Right kidney (tissue), 9 donors: ENCODE measurements at places on chromosomes 12 and 14.

GRCh38 chr12:6212086-6212485 lies 11.9 kb downstream of the CD9 start:
- no peak for DNase-seq

DNA sequence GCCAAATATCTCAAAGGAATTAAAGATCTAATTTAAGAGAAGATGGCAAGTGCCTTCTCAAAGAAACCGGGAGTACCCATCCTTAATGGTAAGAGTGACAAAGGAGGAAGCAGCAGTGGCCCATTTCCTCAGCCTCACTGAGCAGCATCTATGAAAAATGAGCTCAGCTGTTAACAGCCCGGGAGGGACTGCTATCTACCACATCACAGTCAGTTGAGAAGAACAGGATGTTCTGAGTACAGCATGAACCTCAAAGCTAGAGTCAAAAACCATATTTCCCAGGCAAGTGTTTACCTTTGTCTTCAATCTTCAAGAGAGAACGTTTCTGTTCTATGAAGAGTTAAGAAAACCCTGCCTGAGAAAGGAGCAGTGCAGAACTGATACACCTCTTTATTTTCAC lies 115.0 kb downstream of the BTG1 start:
- DNase-seq: no peak

- DNase-seq: no peak
Observed at GRCh38 chr12:108846290-108846701, 11.1 kb downstream of the SSH1 start.

GRCh38 chr12:81627336-81628189 lies 131.6 kb downstream of the PPFIA2 start:
- DNase-seq: no peak

DNA sequence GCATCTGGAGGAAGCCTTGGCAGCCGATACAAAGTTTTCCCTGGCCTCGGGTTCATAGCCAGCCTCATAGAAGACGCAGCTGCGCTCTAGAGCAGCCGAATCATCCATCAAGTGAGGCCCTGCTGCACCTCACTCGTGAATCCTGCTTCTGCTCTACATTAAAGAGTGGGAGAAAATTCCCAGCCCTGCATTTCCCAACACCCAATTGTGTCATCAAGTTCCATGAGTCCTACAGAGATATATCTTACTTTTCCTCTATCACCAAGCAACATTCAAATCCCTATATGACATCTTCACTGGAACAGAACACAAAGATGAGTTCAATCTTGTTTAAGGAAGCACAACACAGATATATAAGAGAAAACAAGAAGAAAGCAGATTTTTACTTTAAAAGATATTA lies 139.3 kb downstream of the TTC7B start:
- DNase-seq: no peak

DNA sequence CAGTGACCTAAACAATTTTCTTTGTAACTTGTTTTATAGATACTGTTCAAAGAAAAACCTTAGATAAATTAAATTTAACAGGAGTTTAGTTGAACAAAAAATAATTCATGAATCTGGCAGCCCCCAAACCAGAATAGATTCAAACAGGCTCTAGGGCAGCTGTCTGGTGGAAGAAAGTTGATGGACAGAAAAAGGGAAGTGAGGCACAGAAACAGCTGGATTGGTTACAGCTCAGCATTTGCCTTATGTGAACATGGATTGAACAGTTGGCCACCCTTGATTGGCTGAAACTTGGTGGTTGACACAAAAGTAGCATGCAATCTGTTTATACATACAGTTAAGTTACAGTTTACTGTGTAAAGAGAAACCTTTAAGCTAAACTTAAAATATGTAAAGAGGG lies 954.3 kb upstream of the FLRT2 start:
- no peak for DNase-seq

DNA sequence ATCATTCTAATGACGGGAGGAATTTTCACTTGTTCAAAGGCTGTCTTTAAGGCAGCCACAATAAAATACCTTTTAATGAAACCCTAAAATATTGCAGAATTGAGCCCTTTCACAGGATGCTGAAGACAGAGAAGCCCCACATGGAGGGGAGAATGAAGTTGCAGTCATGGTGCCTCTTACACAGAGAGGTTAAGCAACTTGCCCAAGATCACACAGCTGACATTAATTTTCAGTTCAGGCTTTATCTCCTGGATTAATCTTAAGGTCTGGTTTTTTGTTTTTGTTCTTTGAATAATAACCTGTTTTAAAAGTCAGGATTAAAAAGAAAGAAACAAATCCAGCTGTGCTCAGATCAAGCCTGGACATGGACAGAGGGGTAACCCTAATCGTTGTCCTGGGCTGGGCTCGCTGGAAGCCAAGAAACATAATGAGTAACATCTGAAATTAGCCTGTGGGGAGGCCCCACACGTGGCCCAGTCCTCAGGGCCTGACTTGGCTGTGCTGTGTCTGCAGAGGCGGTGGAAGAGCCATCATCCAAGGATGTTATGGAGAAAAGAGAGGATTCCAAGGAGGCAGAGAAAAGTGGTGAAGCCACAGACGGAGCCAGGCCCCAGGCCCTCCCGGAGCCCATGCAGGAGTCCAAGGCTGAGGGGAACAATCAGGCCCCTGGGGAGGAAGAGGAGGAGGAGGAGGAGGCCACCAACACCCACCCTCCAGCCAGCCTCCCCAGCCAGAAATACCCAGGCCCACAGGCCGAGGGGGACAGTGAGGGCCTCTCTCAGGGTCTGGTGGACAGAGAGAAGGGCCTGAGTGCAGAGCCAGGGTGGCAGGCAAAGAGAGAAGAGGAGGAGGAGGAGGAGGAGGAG lies 8.0 kb downstream of the CHGA start:
- no peak for DNase-seq

GRCh38 chr12:52232674-52233461 lies at the start of gene KRT7:
Gene KRT7, plus strand, starts transcription at chr12:52233243. Its CDS starts 54 bp downstream, at chr12:52233297.
- DNase-seq: peak; percentile 57

DNA sequence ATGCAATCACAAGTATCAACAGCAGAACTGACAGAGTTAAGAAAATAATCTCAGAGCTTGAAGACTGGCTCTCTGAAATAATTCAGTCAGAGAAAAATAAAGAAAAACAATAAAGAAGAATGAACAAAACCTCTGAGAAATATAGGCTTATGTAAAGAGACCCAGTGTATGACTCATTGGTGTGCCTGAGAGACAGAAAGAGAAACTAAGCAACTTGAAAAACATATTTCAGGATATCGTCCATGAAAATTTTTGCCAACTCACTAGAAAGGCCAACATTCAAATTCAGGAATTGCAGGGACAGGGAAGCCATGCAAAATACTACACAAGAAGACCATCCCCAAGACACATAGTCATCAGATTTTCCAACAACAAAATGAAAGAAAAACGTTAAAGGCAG lies 56.2 kb downstream of the APOBEC1 start:
- no peak for DNase-seq

GRCh38 chr12:62345667-62346066 lies 85.5 kb downstream of the USP15 start:
- no peak for DNase-seq

DNA sequence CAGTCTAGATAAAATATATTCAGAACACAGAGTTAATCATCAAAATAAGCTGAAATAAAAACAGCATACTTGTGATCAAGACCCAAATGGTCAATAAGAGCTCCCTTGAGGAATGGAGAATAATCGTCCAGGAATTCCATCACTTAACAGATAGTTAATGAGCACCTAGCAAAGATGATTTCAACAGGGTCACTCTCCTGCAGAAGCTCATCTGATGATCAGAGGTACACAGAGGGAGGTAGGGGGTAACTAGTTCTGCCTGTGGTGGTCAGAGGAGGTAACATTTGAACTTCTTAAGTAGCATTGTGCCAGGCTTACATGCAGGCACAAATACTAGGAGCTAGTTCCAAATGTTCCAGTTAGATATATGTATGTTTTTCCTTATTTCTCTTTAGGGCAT lies 9.5 kb downstream of the MED13L start:
- no peak for DNase-seq

DNA sequence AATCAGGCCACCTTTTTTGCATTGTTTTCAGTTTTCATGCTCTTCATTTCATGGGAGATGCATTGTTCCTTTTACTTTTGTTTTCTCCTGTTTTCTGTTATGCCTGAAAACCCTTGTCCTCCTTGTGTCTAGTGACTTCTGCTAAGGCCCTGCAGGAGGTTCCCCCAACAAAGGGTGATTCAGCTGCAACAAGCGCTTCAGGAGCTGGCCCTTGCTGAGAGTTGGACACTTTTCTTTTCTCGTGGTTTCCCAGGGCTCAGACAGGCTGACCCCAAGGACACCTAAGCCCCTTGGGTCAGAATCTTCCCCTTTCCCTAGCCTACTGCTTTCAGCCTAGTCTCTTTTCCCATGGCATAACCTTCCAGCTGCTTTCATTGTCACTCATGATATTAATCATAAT lies 98.9 kb downstream of the PLXNC1 start:
- DNase-seq: no peak

GRCh38 chr14:19729763-19730162 lies 13.6 kb upstream of the OR4Q3 start:
- no peak for DNase-seq

DNA sequence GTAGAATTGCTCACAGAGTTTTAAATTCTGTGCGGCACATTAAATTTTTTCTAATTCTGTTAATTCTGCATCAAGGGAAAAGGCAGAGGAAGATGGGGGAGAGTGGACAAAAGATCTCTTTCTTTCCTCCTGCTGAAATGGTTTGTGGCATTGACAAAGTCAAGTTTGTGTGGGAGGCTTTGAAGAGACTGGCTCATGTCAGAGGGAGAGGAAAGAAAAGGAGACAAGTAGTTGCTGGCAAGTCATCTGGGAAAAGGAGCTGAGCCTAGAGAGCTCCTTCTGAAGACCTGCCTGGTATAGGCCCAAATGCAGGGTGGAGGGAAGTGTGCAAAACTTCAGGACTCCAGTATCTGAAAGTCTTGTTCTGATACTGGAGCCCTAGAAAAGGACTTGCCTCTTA lies 36.3 kb downstream of the TTLL5 start:
- DNase-seq: no peak

GRCh38 chr12:64825143-64826021 lies 935 bp downstream of the TBC1D30 start:
- DNase-seq: peak; percentile 30

GRCh38 chr12:108711489-108712164 lies 19.7 kb downstream of the CORO1C start:
- DNase-seq: no peak

DNA sequence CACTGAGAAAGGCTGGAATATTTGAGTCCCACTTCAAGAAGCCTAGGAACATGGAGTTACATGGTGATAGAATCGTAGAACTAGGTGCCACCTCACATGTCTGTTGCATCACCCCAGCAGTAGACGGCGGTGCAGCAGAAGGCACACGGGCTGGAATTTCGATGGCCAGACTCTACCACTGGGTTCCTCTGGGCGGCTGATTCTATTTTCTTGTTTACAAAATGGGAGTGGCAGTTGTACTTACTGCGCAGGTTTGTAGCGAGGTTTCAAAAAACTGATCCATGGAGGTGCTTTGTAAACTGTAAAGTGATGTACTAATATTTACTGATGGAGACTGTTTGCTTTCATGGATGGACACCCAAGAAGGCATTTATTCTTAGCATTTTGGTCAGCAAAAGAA lies 45.7 kb downstream of the WDR20 start:
- no peak for DNase-seq

GRCh38 chr12:85356596-85357385 lies 76.8 kb downstream of the ALX1 start:
- DNase-seq: no peak

GRCh38 chr12:28089338-28089737 lies 100.9 kb upstream of the CCDC91 start:
- DNase-seq: no peak

GRCh38 chr14:95297832-95298231 lies 21.9 kb downstream of the CLMN start:
- no peak for DNase-seq

DNA sequence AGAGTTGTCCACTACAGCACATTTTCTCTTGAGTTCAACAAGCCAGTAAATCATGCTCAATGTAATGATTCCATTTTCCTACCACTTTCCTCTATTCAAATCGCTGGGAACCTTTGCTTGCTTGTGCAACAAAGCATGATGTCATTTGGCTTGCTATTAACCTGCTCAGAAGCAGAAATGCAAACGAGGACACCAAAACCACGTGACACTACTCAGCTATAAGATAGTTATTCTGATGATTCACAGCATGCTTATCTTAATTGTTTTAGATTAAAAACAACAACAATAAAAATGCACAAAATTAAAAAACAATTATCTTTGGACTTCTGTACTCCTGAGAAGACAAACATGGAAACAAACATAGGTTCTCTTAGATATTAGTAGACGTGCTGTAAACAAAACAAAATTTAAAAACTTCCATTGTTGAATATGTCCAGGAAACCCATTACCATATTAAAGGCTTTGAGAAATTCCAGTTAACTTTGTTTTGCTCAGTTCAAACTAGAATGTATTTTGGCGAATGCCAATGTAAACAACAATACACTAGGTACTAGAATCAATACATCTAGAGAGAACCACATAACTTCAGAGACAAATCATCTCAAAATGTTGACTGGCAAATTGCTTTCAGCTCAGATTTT lies 77.5 kb upstream of the KRAS start:
- no peak for DNase-seq

DNA sequence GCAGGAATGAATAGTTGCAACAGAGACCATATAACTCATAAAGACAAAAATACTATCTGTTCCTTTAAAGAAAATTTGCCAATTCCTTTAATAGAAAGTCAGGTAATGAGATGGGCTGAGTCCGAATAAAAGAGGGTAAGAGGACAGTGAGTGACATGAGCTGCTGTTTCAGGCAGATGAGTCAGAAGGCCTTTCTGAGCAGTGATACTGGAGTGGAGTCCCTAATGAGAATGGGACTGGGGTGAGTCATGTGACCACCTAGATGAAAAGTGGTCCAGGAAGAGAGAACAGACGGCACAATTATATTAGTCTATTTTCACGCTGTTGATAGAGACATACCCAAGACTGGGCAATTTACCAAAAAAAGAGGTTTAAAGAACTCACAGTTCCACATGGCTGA lies 393.7 kb downstream of the BCL11B start:
- DNase-seq: no peak

DNA sequence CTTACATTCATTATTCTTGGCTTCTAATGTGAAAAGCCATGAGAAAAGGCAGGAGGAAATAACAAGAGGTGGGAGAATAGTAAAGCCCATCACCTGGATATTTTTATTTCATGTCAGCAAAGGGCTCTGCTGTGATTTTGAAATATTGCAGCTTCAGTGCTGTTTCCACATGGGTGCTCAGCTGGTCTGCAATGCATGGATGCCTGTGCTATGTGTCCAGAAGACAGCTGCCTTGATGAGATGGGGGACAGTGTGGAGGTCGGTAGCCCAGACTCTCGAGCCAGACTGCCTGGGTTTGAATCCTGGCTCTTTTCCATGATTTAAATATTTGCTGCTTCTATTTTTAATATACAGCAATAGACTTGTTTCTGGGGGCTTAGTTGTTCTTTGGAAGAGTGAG lies 477.5 kb upstream of the GARIN6 start:
- DNase-seq: no peak

DNA sequence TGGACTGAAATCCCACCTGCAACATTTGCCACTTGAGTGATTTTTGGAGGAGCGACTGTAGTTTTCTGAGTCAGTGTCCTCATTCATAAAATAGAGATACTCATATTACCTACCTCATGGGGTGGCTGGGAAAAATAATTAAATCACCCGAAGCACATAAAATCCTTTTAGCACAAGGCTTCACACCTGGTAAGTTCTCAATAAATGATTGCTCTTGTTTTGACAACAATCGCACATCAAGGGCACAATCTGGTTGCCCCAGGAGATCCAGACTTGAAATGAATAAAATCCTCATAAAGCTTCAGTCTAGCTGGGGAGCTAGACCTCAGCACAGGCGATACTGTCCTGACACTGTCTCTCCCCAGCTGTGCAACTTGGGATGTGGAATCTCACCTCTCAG lies 76.0 kb upstream of the CCDC60 start:
- no peak for DNase-seq
